ENCODE measurements at places on chromosomes 13 and 19. TPM values are rescaled to one million over a fixed set of nuclear protein-coding genes. Genes with fewer than 3 reads are reported as not detected.

The SERPINE3 gene
- total RNA-seq: not detected

The RNF225 gene
- total RNA-seq: 0.23 TPM

The ZNF426 gene
- total RNA-seq: 0.85 TPM

The CTXN1 gene
- total RNA-seq: 24.5 TPM

The FBXL12 gene
- 13.6 TPM for total RNA-seq

The ZSCAN1 gene
- not detected for total RNA-seq

The ZIC2 gene
- total RNA-seq: 11.6 TPM

The RASL11A gene
- 4.4 TPM for total RNA-seq

The MCF2L gene
- 0.31 TPM for total RNA-seq

The SHISA7 gene
- total RNA-seq: 0.02 TPM

The ZNF135 gene
- total RNA-seq: not detected

The LIPE gene
- 3.0 TPM for total RNA-seq

The KLF16 gene
- total RNA-seq: 32.7 TPM

The GAS6 gene
- total RNA-seq: 8.2 TPM

The MPHOSPH8 gene
- 12.2 TPM for total RNA-seq
